GM12865 (cell line): ENCODE measurements at places on chromosomes 4 and X.

- DNase-seq = no peak
These were observed 14.6 kb downstream of the SRPX start for GRCh38 chrX:38206036-38206435.

GRCh38 chr4:82578935-82579334 lies 17.1 kb upstream of the TMEM150C start:
- no peak for DNase-seq

DNA sequence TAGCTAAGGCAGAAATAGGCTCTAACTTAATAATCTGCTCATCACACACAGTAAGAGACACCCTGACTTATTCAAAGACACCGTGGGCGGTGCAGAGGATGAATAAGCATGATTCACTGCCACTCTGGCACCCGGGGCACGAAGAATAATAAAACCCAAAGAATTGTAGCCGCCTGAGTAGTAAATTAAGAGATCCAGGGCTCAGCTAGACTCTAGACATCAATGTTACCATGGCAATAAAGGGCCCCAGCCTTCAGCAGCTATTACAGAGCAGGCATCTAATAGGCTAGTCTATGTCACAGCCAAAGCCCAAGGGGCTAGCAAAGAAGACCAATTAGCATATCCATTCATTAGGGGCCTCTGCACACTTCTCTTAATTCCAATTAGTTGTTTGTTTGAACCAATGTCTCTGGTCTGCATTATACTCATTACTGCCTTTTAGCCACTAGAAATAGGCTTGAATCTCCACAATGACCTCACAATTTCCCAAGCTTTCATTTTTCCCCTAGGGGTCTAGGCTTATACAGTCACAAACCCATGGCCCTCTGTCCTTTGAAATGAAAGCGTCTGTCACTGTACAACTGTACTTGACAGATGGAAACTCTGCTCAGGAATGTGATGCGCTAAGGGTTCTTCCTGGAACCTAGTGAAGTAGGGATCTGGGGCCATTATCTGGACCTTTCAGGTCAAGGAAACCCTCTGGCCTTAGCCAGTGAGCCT lies 3.0 kb upstream of the ATP1B4 start:
- no peak for DNase-seq

- peak; percentile 53 for DNase-seq
These were observed 233.8 kb upstream of the CPEB2 start for GRCh38 chr4:14768449-14768848.

DNA sequence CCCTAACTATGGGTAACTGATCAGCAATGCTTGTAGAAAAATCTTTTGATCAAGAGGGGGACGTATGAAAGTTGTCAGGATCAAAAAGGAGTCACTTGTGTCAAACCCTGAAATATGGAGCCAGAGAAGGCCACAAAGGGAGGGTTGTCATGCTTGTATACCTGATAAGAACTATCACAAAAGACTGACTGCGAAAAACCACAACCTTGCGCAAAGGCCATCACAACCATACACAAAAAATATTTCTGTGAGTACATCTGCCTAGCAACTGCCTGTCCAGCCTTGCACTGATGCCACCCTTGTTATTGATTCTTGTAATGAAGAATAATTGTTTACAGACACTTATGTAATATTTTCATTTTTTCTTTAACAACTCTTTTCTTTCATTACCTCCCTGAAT lies 22.8 kb upstream of the EIF4E start:
- DNase-seq = no peak

- peak; percentile 85 for DNase-seq
These were observed 53.0 kb downstream of the DCUN1D4 start for GRCh38 chr4:51895816-51896408.

DNA sequence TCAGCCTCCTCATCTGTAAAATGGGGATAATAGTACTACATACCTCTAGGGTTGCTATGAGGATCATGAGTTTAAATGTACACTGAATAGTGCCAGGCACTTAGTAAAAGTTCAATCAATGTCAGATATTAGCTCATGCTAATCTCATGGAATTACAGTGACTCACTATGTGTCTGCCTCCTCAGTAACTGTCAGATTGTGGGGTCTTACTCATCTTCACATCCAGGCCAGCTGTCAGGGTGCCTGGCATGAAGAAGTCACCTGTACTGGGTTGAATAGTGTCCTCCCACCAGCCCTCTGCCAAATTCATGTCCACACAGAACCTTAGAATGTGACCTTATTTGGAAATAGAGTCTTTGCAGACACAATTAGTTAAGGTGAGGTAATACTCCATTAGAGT lies 54.3 kb upstream of the STIM2 start:
- no peak for DNase-seq

- no peak for DNase-seq
These were observed 65.9 kb downstream of the EFNB1 start for GRCh38 chrX:68894513-68895340.

GRCh38 chr4:176302283-176303275 lies 17.2 kb upstream of the SPCS3 start:
- no peak for DNase-seq

- no peak for DNase-seq
These were observed 2.4 kb downstream of the CORIN start for GRCh38 chr4:47835494-47835893.

DNA sequence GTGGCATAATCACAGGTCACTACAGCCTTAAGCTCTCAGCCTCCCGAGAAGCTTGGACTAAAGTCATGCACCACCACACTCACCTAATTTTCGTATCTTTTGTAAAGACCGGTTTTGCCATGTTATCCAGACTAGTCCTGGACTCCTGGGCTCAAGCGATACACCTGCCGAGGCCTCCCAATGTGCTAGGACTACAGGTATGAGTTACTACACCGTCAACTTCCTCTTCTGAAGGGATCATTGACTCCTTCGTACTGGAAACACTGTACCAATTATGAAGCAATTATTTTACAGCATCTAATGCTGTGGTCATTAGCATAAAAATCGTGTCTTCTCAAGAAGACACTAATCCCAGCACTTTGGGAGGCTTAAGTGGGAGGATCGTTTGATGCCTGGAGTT lies 35.2 kb downstream of the PDS5A start:
- peak; percentile 45 for DNase-seq

GRCh38 chr4:10623241-10623640 lies 61.3 kb downstream of the CLNK start:
- no peak for DNase-seq

DNA sequence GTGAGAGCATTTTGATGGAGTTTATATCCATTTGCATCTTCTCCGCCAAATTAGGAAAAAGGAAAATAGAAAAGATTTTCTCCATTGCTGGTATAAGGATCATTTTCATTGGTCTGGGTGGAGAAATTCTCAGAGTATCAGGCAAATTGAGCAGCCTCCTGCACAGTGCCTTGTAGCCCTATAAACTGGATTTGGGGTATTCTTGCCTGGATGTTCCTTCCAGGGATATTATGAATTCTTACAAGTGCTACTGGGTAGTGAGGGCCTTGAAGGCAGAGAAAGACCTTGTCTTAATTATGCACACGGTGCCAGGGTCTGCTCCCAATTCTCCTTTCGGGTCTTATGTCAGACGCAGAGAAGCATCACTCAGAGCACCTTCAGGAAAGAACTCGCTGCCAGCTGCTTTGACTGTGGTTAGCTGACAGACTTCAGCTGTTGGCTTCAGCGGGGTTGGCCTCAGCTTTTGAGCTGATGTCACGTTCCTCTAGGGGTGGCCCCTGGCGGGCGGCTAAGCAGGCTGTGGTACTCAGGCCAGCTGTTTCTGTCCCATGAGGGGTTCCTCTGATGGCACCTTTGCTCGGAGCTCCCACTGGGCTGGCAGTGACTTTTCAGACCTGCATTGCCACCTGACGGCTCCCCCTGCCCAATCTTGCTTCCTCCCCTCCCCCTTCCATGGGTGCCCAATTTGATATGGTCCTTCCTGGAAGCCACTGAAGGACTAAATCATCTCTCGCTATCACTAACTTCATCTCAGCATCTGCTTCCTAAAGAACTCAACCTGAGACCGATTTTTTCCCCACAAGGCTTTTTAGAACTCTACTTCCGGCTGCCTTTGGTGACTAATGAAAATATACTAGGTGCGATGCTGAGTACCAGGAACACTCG lies 519.5 kb downstream of the BCOR start:
- DNase-seq = peak; percentile 78

DNA sequence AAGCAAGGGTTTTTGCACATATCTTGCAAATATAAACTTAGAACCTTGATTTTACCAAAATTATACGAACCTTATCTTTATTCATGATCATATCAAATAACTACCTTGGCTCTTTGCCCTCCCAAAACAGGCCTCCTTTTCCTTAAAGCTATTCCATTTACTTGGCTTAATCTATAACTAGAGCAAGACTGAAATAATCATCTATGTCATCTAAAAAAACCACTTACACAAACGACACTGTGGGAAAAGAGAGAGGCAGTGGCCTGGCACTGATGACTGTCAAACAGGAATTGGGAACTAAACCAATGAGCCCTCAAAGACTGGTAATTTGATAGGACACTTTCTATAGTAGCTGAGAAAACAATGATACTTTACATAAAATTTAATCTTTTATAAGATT lies 11.7 kb upstream of the PTPN13 start:
- DNase-seq = no peak

- DNase-seq = no peak
These were observed 1002.7 kb upstream of the PABPC4L start for GRCh38 chr4:135204311-135204710.

GRCh38 chrX:1466971-1467561 lies 14.4 kb upstream of the ASMTL start:
- peak; percentile 86 for DNase-seq

DNA sequence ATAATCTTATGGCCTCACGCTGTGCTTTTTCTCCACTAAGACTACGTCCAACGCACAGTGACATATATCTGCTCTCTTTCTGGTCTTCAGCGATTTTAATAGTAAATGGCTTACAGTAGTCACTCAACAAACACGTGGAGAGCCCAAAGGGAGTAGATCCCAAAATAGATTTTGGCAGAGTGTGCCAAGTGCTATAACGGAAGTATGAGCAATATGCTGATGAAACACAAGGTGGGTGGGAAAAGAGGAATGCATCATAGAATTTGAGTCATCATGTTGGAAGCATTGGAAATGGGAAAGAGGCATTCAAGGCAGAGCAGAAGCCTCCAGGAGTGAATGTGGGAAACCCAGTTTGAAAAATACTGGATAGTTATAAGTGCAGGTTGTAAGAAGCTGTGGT lies 129.1 kb upstream of the LDB2 start:
- DNase-seq = no peak

DNA sequence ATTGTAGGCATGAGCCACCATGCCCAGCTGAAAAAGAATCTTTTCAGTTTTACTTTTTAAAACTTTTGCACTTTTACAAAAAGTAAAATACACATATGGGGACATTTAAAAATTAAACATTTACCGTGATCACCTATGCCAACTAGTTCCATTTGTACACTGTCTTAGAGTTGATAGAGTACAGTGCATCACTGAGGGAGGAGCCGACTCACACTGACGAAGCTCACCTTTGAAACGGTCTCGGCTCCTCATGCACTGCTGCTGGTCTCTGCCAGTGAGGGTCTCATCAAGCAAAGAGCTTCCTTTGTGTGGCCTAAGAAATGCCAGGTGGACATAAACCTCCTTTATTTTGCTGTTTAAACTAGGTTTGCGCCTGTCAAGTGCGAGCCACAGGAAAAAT lies 50.0 kb downstream of the GRK4 start:
- no peak for DNase-seq

DNA sequence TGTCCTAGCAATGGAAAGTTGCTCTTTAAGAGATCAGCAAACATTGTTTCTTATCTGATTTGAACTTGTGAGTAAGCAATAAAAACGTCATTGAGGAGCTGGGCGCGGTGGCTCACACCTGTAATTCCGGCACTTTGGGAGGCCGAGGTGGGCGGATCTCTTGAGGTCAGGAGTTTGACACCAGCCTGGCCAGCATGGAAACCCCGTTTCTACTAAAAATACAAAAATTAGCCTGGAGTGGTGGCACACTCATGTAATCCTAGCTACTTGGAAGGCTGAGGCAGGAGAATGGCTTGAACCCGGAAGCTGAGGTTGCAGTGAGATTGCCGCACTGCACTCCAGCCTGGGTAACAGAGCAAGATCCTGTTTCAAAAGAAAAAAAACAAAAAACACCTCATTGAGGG lies 11.2 kb upstream of the PLAC8 start:
- DNase-seq = no peak

DNA sequence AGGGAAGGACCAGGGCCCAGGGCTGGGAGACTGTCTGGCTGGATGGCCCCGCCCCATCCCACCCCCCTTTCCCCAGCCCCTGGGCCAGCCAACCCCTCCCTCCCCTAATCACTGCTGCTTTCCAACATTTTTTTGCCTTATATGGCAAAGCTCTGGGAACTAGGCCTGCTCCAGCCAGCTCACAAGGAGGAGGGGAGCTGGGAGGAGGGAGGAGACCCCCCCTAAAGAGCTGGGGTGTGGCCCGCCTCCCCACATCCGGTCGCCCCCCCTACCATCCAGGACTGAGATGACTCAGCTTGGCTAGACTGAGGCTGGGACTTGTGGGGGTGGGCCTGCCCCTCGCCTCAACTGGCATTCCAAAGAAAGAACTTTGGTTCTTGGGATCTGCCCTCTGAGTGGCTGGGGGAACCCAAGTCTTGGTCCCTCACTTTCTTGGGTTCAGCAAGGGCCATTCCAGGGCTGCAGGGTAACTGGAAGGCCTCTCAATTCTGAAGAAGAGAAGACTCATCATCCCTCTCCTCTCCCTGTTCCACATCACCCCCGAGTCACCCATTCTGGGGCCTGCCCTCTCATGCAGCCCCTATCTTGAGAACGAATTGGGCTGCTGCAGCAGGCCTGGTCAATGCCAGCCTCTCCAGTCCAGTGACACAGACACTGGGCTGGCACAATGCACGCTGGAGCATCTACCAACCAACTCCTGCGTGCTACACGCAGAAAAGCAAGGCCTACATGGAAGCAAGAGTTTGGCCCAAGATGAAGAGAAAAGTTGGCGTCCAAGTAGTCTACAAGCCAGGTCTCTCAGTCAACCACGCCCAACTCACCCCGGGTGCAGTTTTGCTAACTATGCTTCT lies 4.8 kb downstream of the FLNA start:
- peak; percentile 76 for DNase-seq

DNA sequence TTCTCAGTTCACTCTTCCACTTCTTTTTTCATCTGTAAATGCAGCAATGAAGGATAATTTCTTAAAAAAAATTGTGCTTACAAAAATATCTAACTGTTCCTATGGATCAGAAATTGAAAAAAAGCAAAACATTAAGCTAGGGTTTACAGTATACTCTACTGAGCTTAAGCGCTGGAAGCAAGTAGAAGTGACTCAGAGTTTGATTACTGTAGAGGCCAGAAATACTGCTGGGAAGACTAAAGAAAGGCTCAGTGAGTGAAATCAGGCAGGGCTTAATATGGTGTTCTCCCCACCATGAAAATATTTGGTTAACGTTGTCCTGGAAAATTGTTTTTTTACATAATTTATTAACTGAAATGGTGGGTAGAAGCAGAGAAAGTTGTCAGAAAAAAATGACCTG lies 1061.8 kb upstream of the GRIA3 start:
- no peak for DNase-seq
